CD4-positive, alpha-beta T cell treated with Interferon alpha-2 for 1 hour (primary cell): ENCODE measurements at places on chromosomes 6 and 20.

DNA sequence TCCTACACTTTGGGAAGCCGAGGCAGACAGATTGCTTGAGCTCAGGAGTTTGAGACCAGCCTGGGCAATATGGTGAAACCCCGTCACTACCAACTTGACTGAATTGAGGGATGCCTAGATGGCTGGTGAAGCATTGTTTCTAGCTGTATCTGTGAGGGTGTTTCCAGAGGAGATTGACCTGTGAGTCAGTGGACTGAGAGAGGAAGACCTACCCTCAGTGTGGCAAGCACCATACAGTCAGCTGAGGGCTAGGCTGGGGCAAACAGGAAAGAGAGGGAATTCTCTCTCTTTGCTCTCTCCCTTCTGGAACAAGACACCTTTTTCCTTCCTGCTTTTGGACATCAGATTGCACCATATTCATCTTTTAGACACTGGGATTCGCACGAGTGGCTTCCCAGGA, 3.7 kb upstream of the ZUP1 start:
- no peak for DNase-seq

DNA sequence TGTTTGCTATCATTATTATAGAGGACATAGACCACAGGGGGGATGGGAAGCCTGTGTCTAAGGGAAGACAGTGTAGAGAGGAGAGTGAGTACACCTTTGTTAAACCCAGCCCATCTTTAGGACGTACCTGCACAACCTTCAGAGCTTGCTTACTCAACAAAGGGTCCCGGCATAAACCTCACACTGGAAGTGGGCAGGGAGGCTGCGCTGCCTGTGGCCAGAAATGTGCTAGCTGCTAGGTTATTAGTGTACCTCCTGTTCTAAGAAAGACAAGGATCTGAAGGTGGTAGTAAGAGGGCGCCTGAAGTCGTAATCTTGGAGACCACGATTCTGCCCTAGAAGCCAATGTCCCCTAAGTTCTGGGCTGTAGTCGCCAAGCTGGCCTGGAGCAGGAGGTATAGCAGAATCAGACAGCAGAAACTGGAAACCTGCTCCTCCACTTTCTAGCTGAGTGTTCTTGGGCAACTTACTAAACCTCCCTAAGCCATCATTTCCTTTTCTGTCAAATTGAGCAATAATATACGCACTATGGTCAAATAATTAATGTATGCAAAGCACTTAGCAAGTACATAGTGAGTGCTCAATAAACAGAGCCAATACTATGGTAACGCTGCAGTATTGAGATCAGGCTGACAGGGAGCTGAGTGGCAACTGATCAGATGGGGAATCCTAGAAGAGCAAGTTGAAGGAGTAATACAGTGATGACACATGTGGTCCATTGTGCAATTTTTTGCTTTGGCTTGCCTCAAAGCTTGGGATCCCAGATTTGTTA, 16.8 kb upstream of the AKIRIN2 start:
- peak; percentile 39 for DNase-seq

GRCh38 chr20:22260506-22260905, 323.9 kb downstream of the FOXA2 start:
- no peak for DNase-seq

DNA sequence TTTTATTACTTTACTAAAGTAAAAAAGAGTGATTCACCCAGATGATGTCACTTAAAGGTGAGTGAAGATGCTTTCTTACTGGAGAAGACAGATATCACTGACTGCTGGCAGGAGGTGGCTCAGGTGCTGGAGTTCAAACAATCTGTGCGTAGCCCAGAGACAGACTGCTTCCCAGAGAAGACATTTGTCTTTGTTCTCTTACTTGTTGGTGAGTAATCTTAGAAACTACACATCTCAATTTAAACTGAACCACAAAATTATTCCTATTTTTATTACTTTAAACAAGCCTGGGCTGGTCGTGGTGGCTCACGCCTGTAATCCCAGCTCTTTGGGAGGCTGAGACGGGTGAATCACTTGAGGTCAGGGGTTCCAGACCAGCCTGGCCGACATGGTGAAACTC, 92.2 kb downstream of the CEP162 start:
- DNase-seq: no peak

DNA sequence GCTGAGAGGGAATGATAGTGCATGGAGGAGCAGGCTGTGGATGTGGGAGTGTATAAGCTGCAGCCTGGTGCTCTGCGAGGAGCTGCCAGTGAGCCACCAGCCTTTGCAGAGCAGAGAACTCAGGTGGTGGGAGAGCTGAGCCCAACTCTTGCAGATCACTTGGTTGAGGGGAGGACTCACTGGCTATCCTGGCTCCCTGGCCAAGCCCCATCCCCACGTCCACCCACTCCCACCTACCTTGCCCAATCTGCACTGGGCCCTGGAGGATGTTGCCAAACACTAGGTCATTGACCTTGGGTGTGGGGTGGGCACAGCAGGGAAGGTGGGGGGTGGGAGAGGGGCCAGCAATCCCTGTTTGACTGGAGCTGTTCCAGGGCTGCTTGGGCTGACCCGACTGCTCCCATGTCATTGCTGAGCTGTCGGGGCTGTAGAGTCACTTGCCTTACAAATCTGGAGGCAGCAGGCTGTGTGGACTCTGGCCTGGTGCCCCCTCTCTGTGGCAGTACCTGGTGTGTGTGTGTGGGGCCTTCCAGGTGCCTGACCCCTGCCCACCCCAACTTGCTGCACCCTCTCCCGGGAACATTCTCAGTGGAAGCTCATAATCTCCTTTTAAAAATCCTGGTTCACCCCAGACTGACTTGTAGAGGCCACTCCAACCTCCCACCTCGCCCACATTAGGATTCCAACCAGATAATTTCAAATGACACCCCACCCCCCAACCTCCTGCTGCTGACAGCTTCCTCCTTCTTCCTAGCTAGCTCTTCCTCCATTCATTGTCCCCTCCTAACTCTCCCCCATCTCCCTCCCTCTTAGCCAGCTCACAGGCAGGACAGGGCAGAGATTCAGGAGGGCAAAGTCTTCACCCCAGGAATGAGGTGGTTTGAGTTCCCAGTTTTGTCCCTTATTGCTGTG, 162.3 kb downstream of the MRPL14 start:
- no peak for DNase-seq

GRCh38 chr6:1535295-1535694, 74.4 kb upstream of the FOXC1 start:
- DNase-seq: peak; percentile 53

DNA sequence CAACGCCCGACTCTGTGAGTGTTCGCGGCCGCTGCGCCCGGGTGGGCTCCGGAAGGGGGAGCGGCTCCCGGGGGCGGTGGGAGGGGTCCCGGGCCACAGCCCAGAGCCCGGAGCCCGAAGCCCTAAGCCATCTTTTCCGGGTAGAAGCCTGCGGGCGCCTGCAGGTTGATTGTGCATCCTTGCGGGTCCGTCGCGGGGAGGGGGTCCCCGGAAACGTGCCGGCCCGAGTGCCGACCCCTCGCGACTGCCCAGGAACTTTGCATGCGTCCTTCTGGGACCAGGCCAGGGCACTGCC, 413 bp downstream of the PTPRA start:
- DNase-seq: peak; percentile 48

DNA sequence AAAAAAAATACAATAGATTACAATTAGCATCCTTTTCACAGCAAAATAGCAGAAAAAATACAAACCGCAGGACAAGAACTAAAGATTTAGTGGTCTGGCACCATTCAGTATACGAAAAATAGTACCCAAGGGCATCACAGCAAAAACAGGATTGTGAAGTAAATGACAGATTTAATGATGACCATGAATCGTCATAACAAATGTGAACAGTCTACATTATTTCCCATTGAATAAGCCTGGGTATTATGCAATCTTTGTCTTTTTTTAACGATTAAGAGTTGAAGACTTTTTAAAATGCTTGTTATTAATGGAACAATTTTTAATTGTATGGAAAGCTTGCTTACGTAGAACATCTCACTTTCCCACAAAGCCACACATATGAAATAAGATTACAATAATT, 432.8 kb downstream of the PKHD1 start:
- no peak for DNase-seq

GRCh38 chr6:135054226-135054568, 425 bp downstream of the HBS1L start:
- DNase-seq: no peak

DNA sequence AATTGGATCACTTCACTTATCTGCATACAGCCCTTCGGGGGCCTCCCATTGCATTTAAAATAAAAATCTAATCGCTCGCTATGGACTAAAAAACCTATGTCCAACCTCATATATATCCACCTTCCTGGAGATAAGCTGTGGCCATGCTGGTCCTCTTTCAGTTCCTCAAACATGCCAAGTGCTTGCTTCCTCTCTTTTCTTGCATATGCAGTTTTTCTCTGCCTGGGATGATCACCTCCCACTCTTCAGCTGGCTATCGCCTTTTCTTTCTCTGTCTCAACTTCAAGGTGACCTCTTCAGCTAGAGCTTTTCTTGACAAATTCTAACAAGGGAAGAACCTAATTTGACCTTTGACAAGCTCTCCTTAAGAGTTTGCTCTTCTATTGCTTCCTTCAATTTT, 5.6 kb upstream of the TFB1M start:
- DNase-seq: no peak

GRCh38 chr20:63431944-63432343, 40.5 kb downstream of the KCNQ2 start:
- DNase-seq: no peak

- no peak for DNase-seq
These were observed 502.4 kb downstream of the LMBRD1 start for GRCh38 chr6:69294407-69294806.

DNA sequence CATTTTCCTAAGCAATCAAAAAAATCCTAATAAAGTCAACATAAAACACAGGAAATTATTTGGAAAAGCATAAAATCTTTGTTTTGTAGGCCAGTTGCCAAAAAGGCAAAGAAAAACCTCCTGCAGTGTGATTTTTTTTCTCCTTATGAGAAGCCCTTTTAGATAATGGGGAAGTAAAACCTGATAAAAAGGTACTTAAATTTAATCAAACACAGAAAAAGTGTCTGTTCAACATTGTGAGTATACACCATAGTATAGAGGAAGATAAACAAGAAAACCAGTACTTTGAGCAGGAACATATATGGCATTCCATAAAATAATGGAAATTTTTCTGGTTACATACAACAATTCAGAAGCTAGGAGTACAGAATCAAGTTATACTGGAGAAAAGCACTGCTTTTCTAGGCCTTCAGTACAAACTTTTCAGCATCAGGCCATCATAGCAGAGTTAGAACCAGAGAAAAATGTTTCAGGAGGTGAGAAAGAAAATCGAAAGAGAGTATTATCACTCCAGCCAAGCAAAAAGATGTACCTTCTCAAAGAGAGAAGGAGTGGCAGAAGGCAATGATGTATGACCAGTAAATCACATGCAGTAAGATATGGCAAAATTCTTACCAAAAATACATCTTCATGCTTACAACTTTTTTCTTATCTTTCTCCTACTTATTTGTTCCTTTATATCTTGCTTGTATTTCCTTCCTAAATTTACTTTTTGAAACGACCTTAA, 494.9 kb downstream of the KIF16B start:
- DNase-seq: no peak

GRCh38 chr6:80594461-80594860, 488.0 kb downstream of the BCKDHB start:
- DNase-seq: no peak

DNA sequence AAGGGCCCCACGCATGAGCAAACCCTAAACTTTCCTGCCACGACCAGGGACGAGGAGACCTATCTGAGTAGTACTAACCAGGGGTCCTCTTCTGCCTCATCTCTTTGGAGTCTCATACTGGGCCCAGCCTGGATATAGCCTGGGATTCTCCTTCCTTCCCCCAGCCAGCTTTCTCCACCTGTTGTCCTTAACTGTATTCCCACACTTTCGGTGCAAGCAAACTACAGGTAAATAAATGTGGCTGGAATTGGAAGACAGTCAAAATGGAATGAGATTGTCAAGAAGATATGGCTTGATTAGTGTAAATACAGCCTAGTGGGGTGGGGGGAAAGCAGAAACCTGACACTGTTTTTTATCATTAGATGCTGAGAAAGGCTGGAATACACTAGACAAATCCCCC, 23.5 kb upstream of the LY86 start:
- no peak for DNase-seq

- peak; percentile 52 for DNase-seq
These were observed 134.9 kb downstream of the KLHL32 start for GRCh38 chr6:97059473-97059872.

DNA sequence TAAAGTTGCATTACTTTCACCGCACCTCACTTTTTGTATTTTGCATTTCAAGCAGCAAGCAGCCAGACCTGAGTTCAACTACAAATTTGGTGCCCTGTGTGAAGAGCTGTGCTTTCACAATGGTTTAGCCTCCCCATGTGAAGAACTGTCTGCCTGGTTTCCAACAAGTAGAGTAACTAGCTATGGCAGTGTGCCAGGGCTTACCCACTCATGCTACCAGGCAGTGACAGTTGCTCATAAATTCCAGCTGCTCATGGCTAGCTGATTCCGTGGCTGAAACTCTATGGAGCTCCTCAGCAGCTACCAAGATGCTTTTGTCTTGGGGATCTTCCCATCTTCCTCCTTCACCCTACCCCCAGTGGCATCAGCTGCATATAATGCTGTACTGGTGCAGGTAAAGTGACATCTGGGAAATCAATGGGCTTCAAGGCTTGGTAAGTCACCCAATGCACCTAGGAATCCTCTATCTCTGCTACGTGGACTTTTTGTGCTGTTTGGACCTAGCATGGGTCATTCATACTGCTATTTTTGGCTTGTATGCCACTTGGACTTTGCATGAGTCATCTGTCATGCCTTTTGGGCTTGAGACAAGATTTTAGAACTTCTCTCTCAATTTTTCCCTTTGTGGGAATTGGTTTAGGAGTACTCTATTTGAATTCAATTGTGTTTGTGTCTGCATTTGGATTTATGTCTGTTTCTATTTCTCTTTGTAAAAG, 176.5 kb upstream of the GJE1 start:
- no peak for DNase-seq

DNA sequence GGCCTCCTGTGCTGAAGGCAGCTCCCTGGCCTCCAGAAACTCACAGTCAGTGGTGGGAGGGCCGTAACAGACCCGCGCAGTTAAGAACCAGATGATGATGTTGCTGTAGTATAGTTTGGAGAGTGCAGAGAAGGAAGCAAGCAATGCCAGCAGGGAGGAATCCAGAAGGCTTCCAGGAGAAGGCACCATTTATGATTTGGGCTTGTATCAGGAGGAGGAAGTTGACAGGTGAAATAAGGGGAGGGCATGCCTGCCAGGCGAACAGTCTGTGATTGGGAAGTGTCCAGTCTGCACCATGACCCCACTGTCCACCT, 13.3 kb upstream of the BAK1 start:
- no peak for DNase-seq
